Right lung (tissue), 10 donors: ENCODE measurements at places on chromosomes 7 and 10.

DNA sequence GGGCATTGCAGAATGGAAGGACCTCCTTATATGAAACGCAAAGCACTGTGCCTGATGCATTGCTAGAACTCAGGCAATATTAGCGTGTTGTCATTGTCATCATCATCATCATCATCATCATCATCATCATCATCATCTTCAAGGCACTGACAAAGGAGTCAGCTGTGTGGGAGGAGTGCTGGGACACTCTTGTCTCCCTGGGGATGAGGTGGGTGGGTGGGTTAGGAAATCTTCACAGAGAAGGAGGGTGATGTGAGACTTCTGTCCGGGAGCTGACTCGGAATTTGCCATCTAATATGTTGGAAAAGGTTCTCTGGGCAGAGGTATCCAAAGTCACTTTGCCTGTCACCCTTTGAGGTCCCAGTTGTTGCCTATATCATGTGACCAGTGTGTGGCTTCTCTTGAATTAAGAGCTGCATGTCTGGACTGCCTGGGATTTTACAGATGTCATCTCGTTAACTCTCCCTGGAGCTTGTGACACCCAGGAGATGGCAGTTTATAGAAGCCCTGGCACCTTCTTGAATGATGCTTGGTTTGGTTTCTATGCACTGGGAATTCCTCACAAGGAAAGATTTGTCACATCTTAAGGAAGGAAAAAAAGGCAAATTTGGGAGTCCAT is 7.1 kb downstream of the HTRA1 start:
- DNase-seq: no peak

- peak; percentile 67 for DNase-seq
These were observed 141.7 kb downstream of the AUTS2 start for GRCh38 chr7:69739931-69740431.

GRCh38 chr7:95736635-95737034 is 35.7 kb upstream of the DYNC1I1 start:
- DNase-seq: no peak

DNA sequence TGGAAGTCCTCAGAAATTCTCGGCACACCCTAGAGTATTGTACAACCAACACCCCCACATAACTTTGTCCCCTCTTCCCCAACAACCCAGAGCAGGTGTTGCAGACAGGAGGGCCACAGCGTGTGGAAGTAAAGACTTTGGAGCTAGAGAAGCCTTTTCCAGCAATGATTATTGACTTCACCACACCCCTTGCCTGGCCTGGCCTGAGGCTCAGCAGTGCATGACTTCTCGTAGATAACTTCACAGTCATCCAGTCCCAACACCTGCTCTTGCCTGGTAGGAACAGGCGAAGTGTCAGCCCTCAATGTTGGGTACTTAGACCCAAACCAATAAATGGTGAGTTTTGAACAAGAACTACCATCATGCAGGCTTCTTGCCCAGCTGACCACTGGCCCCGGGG is 36.7 kb downstream of the GOT1 start:
- no peak for DNase-seq

GRCh38 chr10:62082271-62082656 is 180.8 kb downstream of the ARID5B start:
- no peak for DNase-seq

DNA sequence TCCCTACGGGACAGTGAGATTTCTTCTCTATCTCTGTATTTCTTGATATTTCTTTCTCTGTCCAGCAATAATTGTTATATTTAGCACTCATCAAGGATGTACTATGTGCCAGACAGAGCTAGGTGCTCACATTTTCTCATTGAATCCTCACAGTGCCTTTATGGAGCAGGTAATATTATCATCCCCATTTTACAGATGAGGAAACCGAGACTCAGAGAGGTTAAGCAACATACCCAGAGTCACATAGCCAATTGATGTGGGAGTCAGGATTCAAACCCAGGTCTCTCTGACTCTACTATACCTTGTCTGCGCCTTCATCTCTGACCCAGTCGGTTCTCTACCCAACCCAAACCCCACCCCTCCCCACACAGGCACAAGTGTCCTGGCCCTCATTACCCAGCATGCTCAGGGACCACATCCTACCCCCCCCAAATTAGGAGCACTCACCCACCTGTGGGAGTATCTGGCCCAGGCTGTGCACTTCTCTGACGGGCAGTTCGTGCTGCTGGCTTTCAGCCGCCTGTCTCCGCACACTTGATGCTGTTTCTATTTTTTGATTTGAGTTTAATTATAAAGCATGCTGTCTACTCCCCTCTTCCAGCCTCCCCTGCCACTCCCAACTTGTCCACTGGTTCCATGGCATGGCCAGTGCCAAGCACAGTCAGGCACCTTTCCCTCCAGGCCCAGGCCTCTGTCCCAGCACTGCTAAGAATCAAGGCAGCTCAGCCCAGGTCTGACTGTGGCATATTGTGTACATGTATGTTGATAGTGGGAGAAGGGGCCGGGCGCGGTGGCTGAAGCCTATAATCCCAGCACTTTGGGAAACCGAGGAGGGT is 9.8 kb upstream of the SAMD8 start:
- no peak for DNase-seq

DNA sequence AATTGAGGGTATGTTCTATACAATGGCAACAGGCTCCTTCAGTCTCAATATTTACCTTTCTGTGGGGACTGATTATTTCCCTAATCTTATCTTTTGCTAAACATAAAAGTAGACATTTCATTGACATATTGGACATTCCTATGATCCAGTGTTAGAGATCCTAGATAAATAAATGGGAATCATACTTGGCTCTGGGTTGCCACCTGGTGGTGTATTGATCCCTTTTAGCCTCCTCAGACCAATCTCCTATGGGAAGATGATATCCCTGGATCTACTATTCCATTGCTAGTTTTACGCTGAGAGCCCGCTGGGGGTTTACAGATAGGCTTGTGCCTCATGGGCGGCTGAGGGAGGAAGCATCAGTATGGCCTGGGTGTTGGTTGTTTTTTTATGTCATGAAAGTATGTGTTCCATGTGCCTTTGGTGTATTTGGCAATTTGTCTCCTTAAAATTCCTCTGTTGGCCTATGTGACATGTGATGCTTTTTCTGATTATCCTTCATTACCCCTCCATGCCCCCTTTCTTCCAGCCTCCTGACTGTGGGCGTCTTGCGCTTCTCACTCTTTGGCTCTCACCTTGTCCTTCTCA is 18.8 kb downstream of the CELF2 start:
- no peak for DNase-seq

GRCh38 chr7:2651847-2652735 is 20.3 kb downstream of the TTYH3 start:
- no peak for DNase-seq

GRCh38 chr7:118615-119391 is 73.6 kb upstream of the FAM20C start:
- no peak for DNase-seq

GRCh38 chr7:88224601-88225275 is 4.9 kb upstream of the SRI start:
- DNase-seq: no peak

GRCh38 chr10:3077509-3077908 is 10.2 kb downstream of the PFKP start:
- no peak for DNase-seq

DNA sequence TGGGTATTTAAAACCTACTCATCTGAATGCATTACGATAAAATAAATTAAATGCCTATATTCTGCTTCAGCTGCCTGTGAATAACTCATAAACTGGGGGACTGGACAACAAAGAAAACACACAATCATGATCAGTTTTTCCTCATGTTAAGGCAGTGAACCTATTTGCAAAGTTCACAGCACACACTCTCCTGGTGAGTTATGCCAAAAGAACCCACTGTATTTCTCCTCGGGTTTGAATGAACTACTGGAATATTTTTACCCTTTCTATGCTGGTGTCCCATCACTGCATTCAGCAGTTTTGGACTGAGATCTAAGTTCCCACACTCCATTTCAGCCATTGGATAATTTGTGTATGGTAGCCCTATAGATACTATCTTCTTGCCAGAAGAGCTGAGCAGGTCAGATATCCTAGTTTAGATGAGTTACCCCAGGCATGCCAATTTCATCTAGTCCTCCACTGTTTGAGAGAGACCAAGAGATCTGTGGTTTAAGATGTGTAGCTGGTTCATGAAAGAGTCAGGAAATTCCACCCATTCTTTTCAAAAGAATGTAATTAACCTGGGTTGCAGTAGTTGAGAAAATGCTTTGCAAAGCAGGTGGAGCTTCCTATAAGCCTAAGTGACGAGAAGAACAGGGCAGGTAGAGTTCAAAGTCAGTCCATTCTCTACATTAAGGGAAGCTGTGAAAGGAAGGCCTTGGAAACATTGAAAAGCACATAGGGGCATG is 101.7 kb downstream of the PLXDC2 start:
- DNase-seq: no peak

DNA sequence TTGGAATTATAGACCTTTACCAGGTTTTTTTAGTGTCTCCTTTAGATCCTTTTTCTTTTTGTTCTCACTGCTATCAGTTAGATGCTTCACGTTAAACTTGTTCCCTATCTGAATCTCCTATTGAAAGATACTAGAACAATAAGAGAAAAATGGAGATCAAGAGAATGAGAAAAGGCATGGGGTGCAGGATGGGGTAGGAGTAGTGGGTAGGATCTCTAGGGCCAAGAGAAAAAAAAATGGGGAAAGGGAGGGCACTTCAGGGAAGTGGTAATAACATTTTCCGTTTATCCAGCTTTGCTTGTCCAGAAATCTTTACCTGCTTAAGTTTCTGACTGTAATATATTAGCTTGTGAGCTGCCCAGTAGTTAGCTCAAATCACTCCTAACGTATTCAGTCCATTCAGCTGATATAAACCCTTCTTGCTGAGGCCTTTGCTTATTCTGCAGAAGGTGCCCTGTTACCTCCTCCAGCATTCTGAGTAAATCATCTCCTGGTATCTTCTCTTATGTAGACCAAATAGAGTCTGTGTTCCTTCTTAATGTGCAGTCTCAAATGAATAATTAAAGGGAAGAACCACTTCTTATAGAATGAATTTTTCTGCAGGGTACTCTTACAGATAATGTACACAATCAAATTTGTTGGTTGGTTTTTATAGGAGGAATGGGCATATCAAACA is 69.7 kb downstream of the ZNRF2 start:
- DNase-seq: no peak

GRCh38 chr10:78218798-78219490 is 185.3 kb downstream of the RPS24 start:
- DNase-seq: no peak

GRCh38 chr7:116193329-116194087 is 16.8 kb upstream of the TES start:
- no peak for DNase-seq

DNA sequence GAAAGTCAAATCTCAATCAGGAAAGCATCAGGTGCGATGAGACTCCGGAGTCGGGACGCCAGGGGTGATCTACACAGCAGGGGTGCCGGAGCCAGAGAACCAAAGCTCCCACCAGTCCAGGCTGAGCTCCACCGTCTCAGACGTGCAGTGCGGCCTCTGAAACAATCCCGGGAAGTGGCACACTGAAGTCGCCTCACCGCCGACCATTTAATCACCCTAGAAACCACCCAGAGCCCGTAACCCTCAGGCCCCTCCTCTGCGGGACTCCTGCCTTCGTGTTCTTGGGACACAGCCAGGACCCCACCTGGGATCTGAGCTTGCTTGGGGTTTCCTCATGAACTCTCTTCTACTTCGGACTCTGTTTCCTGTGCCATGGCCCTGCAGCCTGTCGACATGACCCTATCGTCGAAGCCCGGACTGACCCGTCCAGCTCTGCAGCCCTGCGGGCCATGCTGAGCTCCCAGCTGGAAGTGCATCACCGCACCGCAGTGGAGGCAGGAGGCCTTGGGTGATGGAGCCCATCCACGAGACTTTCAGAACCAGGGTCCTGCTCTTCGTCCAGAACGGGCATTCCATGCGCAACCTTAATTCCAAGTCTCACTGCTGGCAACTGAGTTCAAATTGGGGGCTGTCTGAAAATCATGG is 266.4 kb downstream of the PTPRN2 start:
- DNase-seq: no peak

DNA sequence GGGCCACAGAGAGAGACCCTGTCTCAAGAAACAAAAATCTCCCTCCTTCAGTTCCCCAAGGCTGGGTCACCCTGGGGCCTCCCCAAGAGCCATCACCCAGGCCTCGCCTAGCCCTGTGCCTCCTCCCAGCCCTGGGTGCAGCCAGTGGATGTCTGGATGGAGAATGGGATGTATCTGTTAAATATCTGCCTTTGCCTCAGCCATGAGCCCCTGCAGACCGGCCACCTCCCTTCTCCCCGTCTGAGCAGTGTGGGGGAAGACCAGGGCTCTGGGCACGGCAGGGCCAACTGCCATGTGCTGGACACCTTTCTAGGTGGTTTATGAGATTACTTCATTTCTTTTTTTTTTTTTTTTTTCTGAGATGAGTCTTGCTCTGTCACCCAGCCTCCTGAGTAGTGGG is 10.0 kb downstream of the ARPC1B start:
- DNase-seq: no peak

- no peak for DNase-seq
These were observed 62.9 kb downstream of the CELF2 start for GRCh38 chr10:11080564-11080984.

DNA sequence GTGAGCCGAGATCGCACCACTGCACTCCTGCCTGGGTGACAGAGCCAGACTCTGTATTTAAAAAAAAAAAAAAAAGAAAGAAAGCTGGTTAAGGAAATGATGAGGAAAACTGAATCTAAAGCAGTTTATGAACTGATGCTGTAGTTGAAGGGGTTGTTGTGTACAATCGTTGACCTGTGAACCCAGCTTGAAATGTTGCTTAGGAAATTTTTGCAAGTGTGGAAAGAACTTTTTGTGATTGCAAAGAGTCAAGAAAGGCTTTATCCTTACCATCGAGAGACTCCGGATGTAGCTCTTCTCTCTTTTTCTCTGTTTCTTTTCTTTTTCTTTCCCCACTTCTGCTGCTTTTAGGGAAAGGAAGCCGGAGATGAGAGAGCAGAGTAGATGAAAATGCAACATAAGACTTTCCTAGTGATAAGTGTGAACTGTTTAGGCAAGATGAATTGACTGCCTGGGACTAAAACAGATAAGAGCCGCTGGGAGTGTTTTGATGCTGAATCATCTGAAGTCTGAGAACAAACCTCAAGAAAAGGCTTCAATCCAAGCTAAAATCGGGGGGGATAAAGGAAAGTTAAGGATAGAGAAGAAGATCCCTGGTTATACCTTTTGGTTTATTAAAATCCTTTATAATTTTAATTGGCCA is 69.0 kb downstream of the TAF3 start:
- peak; percentile 5 for DNase-seq

DNA sequence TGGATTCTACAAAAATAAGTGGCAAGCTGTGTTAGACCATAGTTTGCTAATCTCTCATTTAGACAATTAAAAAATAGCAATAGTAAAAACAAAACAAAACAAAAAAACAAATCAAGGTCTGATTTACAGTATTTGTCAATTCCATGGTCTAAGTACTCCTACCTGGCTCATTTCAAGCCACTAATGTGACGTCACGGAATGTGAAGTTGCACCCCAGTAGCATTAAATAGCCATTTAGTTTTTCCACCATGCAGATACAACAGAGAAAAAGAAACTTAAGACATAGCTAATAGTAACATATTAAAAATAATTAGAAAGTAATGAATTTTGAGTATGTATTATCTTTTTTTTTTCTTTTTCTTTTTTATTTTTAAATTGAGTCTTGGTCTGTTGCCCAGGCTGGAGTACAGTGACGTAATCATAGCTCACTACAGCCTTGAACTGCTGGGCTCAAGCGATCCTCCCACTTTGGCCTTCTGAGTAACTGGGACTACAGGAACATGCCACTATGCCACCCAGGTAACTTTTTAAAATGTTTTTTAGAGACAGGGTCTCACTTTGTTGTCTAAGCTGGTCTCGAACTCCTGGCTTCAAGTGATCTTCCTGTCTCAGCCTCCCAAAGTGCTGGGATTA is 101.2 kb downstream of the MKX start:
- no peak for DNase-seq

GRCh38 chr7:113657603-113658002 is 261.2 kb downstream of the PPP1R3A start:
- DNase-seq: no peak

GRCh38 chr7:95209276-95209675 is 115.1 kb downstream of the PON1 start:
- DNase-seq: no peak
